Motor neuron (in vitro differentiated cells): ENCODE measurements at places on chromosomes 1 and 21. TPM values are rescaled to one million over a fixed set of nuclear protein-coding genes. Genes with fewer than 3 reads are reported as not detected.
A peak's percentile ranks its signal among the peaks of the same experiment; 100 is the strongest.

DNA sequence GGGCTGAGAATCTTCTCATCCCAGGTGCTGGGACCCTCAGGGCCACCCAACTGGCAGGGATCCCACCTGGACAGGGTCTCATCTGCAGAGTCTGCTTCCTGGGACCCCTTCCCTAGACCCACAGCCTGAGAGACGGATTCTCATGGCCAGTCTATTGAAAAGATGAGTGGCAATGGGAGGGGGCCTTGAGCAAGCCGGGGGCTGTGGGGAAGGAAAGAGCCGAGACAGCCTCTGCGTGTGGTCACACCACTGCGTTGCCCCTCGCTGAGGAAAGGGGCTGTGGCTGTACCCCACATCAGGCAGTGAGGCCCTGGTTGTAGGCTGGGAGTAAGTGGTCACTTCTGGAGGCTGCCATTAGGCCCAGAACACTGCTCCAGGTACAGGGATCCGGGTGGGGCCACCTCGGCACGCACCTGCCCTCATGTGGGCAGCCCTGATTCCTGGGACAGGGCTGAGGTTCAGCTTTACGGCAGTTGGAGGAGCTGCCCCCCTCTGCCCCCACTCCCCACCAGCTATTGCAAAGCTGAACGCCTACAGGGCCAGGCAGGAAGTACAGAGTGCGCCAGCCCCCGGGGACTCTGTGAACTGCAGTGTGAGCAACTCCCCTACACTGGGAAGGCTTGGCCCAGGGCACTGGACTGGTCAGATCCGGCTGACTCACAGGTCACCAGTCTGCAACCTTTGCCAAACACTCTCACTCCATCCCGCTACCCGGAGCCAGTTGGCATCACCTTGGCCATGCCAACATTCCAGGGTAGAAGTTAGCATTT is 106.9 kb downstream of the RIPK4 start:
- no peak for ATAC-seq

DNA sequence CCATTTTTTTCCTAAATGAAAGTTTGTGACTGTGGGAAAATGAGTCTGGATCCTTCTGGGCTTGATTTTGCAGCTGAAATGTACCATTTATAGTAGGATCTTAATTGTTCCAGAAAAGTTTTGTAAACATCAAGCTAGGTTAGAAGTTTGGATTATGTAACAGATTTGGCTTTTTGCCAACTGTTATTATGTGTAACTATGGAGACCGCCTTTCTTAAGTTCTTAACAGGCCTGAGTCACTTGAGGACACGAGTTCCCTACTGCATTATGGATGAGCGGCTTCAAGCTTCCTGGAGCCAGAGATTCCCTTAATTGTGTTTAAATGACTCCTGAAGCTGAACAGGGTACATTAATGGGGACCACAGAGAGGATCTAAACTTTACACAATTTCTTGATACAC is 22.2 kb downstream of the SLC25A33 start:
- peak; percentile 60 for ATAC-seq

GRCh38 chr1:193926956-193927355 is 740.5 kb upstream of the B3GALT2 start:
- no peak for ATAC-seq

DNA sequence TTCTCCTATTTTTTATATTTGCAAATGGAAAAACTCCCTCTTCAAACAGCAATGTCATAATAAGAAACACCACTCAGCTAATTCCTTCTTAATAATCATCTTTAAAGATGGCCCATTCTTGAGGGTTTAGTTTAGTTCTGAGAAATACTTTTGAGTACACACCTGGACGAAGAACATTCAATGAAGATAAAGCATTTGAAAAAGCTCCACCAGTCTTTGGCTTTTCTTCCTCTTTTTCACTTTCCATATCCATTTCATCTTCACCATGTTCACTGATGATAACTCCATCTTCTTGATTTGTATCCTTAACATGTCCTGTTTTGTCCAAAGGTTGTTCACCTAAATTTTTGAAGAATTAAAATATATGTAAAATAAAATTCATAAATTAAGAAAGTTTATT is 7.4 kb downstream of the PAXBP1 start:
- no peak for ATAC-seq

DNA sequence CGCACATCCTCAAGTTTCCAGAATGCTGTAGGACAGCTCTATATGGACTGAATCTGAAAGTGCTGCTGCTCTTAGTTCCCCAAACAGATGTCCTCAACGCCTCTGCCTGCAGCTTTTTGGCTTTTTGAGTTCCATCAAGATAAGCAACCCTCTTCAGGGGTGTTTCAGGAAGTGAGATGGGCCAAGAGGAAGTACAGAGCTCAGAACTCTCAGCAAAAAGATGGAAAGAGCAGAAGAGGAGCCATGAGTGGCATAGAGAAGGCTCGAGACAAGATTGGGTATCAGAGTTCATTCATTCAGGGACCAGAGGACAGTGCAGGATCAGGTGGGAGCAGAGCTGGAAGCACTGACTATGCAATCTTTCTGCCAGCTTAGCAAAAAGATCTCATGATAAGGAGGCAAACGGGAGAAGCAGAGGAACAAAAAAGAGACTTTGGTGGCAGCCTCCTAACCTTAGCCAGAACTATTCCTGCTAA is at the start of the genes ADORA3 and TMIGD3:
Gene ADORA3 (minus strand): TSS at position 49 of the 476 bp plus-strand sequence. CDS start 279 bp downstream, outside the sequence.
Gene TMIGD3 (minus strand): TSS at position 49 of the 476 bp plus-strand sequence. CDS start 279 bp downstream, outside the sequence.
- no peak for ATAC-seq

DNA sequence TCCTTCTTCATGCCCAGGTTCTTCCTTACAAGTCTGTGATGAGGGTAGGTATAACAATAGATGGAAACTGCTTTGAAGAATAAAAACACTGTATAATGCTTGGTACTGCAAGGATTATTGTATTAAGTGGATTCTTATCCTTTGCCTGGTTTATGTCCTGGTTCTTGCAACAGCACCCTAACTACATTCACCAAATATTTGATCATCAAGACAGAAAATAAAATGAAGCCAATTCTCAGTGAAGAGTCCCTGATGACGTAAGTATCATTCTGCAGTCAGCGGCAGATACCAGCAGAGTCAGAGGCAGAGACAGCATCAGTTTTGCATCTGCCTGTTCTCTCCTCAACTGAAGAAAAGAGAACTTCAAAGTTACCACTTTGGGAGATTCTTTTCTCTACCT is 19.7 kb downstream of the ARHGEF11 start:
- peak; percentile 37 for ATAC-seq

DNA sequence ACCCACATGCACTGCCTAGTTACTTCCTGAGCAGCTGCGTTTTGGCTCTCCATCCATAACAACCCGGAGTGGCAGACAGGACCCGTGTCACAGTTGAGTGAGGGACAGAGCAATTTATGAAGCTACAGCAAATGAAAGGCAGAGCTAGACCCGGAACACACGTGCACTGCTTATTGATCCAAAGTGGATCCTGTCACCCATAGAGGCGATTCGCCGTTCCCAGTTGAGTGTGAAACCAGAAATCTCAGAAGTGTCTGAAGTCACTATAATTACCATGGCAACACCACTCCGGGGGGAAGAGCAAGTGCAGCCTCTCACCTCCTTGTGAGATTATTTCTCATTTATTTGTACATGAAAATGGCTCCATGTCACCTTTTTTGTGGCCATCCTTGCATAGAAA is 365.2 kb downstream of the DSCAM start:
- ATAC-seq = peak; percentile 25

DNA sequence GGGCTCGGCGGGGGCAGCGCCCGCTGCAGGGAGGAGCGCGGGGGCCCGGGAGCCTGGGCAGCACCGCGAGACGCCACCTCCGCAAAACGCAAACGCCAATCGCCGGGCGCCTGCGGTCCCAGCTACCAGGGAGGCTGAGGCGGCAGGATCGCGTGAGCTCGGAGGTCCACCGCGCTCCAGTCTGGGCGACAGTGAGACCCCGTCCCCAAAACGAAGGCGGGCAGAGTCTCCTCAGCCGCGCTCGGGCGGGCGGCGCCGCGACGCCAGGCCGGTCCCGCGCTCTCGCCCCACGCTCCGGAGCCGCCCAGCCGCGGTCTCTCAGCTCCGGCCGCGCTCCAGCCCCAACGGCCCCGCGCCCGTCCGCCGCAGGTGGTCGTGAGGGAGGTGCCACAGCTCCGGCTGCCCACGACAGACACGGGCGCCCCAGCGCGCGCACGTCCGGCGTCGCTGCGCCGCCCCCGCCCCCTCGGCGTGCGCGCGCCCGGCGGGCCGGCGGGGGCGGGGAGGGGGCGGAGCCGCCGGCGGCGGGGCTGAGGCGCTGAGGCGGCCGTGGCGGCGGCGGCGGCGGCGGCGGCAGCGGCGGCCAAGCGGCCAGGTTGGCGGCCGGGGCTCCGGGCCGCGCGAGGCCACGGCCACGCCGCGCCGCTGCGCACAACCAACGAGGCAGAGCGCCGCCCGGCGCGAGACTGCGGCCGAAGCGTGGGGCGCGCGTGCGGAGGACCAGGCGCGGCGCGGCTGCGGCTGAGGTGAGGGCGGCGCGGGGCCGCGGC is at the start of gene ADARB1:
Gene ADARB1 (plus strand): TSS at position 533 of the 770 bp plus-strand sequence. CDS start 97,077 bp downstream, outside the sequence.
- peak; percentile 64 for ATAC-seq

DNA sequence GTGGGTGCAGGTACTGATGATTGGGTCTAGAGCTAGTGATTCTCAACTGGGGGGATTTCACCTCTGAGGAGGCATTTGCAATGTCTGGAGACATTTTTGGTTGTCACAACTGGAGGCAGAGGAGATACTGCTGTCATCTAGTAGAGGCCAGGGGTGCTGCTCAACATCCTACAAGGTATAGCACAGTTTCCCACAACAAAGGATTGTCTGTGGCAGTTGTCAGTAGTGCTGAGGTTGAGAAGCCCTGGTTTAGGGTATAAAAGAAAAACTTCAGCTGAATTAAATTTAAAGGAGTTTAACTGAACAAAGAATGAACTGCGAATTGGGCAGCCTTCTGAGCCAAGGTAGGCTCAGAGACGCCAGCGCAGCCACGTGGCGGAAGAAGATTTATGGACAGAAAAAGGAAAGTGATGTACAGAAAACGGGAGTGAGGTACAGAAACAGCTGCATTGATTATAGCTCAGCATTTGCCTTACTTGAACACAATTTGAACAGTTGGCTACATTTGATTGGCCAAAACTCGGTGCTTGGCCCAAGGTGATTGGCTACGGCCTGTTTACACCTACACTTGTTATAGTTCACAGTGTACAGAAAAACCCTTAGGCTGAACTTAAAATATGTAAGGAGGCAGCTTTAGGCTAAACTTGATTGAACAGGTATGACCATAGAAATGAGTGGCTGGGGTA is 40.4 kb downstream of the MPZL1 start:
- ATAC-seq = no peak

GRCh38 chr1:12040457-12041051 is 21.3 kb downstream of the MIIP start:
- ATAC-seq = peak; percentile 60

- ATAC-seq = no peak
Observed at GRCh38 chr1:231170875-231171274, 9.0 kb downstream of the TRIM67 start.

DNA sequence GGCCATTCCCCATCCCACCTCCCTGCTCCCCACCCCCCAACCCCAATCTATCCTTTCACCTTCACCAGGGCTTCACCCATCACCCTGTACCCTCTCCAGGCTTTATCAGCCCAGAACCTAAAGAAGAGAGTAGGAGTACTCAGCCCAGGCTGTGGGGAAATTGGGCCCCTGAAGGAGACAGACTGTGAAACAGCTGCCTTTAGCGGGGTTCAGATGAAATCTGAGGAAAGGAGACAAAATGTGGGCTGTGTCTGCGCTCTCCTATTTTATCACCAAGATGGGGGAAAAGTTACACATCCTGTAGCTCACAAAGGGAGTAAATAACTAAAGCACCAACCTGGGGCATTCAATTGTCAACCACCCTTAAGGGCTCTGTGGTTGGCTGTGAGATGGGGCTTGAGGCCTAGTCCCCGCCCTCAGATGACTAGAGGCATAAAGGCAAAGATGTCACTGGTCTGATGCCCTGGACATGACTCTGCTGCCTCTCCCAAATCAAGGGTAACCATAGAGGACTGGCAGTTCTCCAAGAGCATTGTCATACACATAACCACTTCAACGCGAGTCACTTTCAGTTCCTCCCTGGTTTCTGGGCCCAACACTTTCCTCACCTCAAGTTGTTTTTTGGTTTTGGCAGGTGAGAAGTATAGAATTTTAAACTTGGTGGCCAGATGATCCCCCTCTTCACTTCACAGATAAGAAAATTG is 30.0 kb downstream of the SLC27A3 start:
- peak; percentile 38 for ATAC-seq

- no peak for ATAC-seq
Observed at GRCh38 chr21:24188506-24188905, 1418.8 kb downstream of the MRPL39 start.

- ATAC-seq = peak; percentile 35
Observed at GRCh38 chr1:207007352-207008033, 25.1 kb downstream of the C1orf116 start.

- no peak for ATAC-seq
Observed at GRCh38 chr21:42639646-42640152, 13.7 kb upstream of the PDE9A start.

DNA sequence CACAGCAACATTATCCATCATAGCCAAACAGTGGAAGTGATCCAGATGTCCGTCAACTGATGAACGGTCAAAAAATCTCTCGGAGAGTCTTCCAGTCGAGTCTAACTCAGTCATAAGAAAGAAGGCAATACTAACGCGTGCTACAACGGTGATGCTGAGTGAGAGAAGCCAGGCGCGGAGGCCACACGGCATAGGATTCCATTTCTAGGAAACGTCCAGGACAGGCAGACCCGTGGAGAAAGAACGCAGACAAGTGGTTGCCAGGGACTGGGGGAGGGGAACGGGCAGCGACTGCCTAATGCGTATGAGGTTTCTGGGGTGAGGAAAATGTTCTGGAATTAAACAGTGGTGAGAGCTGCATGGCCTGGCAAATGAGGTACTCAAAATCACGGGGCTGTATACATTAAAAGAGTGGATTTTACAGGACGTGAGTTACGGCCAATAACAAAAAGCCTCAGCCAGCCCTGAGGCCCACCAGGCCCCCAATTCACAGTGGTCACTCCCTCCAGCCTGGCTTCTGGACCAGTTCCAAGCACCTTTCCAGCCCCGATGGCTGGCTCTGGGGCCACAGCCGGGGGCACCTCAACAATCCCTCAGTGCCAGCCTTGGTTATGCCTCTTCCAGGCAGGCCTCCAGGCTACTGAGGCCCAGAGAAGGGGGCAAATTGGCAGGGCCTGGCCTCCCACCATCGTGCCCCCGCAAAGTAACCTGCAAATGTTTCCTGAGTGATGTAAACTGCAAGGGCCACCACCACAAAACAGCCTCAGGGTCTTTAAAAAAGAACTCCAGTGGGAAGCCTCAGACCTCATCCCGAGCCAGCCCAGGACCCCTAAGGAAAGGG is 3.4 kb downstream of the WNT9A start:
- ATAC-seq = no peak

The FMO2 gene
- total RNA-seq = 0.31 TPM in 1 of 2 replicates, not detected in the other

The PTGS2 gene
- total RNA-seq = 0.11 and 0.25 TPM in 2 replicates

The PROK1 gene
- total RNA-seq = not detected in 2 replicates

The OR10Z1 gene
- total RNA-seq = 0.15 and 0.28 TPM in 2 replicates

The C1orf210 gene
- 0.63 and 0.66 TPM in 2 replicates for total RNA-seq
